ENCODE measurements at places on chromosomes 13 and 19. TPM values are rescaled to one million over a fixed set of nuclear protein-coding genes. Genes with fewer than 3 reads are reported as not detected.

Gene CYP4F2
- total RNA-seq, result not detected

Gene FOXA3
- total RNA-seq, result 0.60 TPM

Gene ZNF254
- 8.7 TPM for total RNA-seq

Gene KLF1
- 0.62 TPM for total RNA-seq

Gene ZNF865
- total RNA-seq, result 13.5 TPM

Gene CELF5
- total RNA-seq, result 0.18 TPM

DNA sequence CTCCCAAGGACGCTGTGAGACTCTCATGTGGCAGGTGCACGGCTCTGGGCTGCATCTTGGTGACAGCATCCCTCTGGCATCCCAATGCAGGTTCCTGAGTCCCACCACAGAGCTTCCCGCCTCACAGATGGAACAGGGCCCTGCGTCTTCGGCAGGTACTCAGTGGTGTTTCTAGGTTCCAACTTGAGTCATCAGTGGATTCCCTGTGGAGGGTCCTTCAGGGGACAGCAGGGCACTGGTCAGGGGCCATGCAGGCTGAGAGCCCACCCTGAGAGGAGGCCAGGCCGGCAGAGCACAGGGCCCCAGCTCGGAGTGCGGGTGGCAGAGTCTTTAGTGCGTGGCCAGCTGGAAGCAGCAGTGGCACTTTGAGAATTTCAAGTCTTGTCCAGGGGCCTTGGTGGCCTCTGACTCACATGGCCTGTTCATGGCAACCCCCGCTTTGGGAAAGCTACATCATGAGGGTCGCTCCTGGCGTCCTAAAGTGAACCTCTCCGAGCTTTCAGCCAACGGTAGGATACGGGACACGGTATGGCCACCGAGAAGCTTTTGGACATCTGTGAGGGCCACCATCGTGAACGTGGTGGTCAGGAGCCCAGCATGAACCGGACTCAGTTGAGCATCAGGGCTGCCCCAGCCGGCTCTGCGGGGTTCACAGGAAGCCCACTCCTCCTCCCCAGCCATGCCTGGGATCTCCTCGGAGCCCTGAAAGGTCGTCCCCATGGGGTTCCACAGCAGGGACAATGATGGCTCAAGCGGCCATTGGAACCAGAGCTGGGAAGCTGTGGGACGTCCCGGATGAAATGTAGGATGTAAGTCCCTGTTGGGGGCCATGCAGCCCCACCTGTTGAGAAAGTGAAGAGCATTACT is 72.0 kb upstream of the MCF2L start:
- H3K27ac ChIP-seq, result no peak overlapping the region
- no peaks in the 10 kb centered on the region for H3K36me3 ChIP-seq
- no peak overlapping the region for H3K4me3 ChIP-seq
- no peaks in the 10 kb centered on the region for H3K4me1 ChIP-seq
- DNase-seq, result no peak
- H3K27me3 ChIP-seq, result peaks cover 25% of the 10 kb centered on the region

- no peaks in the 10 kb centered on the region for H3K36me3 ChIP-seq
- no peaks in the 10 kb centered on the region for H3K27me3 ChIP-seq
- DNase-seq, result no peak
- no peaks in the 10 kb centered on the region for H3K4me1 ChIP-seq
- no peak overlapping the region for H3K27ac ChIP-seq
Measured at GRCh38 chr13:67410645-67411044, 180.5 kb upstream of the PCDH9 start.

DNA sequence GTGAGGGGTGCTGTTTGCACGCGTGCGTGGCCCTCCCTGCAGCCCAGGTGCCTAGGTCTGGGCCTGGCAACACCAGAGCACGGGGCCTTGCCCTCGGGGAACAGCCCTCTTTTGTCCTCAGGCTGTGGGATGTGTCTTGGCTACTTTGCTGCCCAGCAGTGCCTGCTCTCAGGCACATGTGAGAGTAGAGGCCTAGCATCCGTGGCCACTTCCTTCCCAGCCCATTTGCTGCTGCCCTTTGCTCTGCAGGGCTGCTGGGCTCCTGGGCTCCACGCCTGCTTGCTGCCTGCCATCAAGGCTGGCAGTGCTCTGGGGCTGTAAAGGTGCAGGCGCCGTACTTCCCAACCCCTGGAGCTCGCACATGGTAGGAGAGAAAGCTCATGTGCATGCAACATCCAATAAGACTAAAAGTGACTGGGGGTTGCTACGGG is 46.6 kb downstream of the CAPN12 start:
- no peak overlapping the region for H3K4me3 ChIP-seq
- no peak for DNase-seq
- peaks cover 55% of the 10 kb centered on the region for H3K4me1 ChIP-seq
- no peak overlapping the region for H3K27ac ChIP-seq
- peaks cover 24% of the 10 kb centered on the region for H3K36me3 ChIP-seq
- H3K27me3 ChIP-seq, result no peaks in the 10 kb centered on the region

DNA sequence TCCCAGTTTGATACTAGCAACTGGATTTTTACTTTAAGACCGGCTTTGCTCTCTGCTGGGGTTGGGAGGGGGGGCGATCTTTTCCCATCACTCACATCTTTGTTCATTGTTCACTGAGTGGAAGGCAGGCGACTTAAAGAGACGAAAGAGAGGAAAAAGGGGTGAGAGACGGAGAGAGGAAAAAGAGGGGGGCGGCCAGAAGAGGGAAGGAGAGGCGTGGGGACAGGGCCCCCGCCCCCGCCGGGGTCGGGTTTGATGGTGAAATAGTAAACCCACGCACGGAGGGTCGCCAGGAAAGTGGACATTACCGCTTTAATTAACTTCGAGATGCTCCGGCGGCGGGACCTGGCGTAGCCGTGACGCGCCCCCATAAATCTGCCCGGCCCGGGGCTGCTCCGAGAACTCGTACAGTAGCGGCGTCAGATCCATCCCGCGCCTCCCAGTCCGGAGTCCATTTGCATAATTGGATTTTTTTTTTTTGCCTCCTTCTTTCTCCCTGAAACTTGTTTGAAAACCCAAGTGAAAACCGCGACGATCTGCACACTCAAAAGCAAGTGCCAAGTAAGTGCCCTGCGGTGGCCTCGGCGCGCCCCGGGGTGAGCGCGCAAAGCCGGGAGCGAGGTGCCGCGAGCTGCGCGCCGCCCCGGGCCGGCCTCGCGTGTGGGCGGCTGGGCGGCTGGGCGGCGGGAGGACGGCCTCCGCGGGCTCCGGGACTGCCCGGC is 143.9 kb upstream of the ZNF536 start:
- H3K36me3 ChIP-seq, result no peaks in the 10 kb centered on the region
- DNase-seq, result no peak
- H3K4me1 ChIP-seq, result peaks cover 24% of the 10 kb centered on the region
- H3K27ac ChIP-seq, result no peak overlapping the region

DNA sequence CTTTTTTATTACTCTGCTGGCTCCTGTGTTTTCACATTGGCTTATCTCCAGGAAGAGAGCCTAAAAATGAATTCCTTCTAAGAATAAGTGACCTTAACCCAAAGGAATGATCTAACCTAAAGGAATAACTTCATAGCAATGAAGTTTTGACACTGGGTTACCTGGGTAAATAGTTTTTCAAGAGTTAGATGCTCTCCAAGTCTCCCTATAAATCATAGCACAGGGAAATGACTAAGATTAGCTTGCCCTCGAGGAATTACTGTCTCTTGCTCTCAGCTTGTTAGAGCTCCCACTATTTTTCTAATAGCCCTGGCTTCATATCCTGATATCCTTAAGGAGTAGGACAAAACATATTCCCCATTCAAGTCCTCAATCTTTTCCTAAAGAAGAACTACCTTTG is 66.3 kb downstream of the SPRY2 start:
- no peak overlapping the region for H3K27ac ChIP-seq
- no peaks in the 10 kb centered on the region for H3K27me3 ChIP-seq
- H3K36me3 ChIP-seq, result no peaks in the 10 kb centered on the region
- no peak overlapping the region for H3K4me3 ChIP-seq

DNA sequence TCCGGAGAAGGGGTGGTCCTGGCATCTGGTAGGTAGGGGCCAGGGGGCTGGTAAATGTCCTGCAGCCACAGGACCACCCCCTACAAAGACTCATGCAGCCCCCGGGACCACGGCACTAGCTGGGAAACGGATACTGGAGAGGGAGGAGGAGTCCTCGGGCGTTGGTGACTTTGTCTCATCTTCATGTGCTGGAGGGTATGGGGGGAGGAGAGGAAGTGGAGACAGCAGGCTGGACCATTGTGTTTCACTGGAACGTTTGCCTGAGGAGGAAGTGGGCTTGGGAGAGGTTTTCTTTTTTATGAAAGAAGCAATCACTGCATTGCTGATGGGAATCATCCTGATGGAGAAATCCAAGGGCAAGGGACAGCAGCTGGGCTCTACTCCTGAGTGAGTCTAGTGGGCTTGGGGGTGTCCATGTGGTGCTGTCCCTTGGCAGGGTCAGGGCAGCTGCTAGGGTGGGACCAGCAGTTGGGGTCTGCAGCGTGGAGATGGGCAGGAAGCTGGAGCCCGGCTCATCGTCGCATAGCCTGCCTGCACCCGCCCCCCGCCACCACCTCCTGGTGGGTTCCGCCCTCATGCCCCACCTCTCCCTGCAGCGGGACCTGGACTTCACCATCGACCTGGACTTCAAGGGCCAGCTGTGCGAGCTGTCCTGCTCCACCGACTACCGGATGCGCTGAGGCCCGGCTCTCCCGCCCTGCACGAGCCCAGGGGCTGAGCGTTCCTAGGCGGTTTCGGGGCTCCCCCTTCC is 1.7 kb upstream of the ADM5 start:
- peaks cover 60% of the 10 kb centered on the region for H3K36me3 ChIP-seq
- DNase-seq, result no peak
- H3K4me3 ChIP-seq, result no peak overlapping the region
- H3K27ac ChIP-seq, result no peak overlapping the region
- peaks cover 12% of the 10 kb centered on the region for H3K4me1 ChIP-seq

DNA sequence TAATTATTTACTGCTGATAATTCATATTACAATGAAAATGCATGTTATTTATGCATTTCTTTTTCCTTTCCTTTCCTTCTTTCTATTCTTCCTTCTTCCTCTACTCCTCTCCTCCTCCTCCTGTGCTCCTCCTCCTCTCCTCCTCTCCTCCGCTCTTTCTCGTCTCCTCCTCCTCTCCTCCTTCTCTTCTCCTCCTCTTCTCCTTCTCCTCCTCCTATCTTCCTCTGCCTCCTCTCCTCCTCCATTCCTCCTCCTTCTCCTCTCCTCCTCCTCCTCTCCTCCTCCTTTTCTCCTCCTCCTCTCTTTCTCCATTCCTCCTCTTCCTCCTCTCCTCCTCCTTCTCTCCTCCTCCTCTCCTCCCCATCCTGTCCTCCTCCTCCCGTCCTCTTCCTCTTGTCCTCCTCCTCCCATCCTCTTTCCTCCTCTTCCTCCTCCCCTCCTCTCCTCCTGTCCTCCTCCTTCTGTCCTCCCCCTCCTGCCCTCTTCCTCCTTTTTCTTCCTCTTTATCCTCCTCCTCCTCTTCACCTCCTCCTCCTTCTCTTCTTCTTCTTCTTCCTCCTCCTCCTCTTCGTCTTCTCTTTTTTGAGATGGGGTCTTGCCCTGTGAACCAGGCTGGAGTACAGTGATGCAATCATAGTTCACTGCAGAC is 14.7 kb downstream of the ADGRE2 start:
- H3K4me3 ChIP-seq, result no peak overlapping the region
- H3K4me1 ChIP-seq, result no peaks in the 10 kb centered on the region
- H3K27ac ChIP-seq, result no peak overlapping the region
- no peaks in the 10 kb centered on the region for H3K27me3 ChIP-seq

- DNase-seq, result no peak
- H3K36me3 ChIP-seq, result peaks cover 9% of the 10 kb centered on the region
- no peaks in the 10 kb centered on the region for H3K27me3 ChIP-seq
- peak overlapping the region; percentile 60 for H3K27ac ChIP-seq
Measured at GRCh38 chr13:40596484-40596883, 70.0 kb downstream of the FOXO1 start.

- H3K4me3 ChIP-seq, result no peak overlapping the region
- no peaks in the 10 kb centered on the region for H3K4me1 ChIP-seq
- peaks cover 8% of the 10 kb centered on the region for H3K27me3 ChIP-seq
- no peak for DNase-seq
Measured at GRCh38 chr19:38985262-38985661, 9.7 kb upstream of the FBXO17 start.

- H3K4me3 ChIP-seq, result peak overlapping the region; percentile 97
- no peaks in the 10 kb centered on the region for H3K27me3 ChIP-seq
- peaks cover 13% of the 10 kb centered on the region for H3K36me3 ChIP-seq
- H3K4me1 ChIP-seq, result peaks cover 38% of the 10 kb centered on the region
Measured at GRCh38 chr13:28138756-28139470, 568 bp downstream of the PAN3 start.

GRCh38 chr13:76741624-76742023 is 144.6 kb downstream of the KCTD12 start:
- H3K27me3 ChIP-seq, result peaks cover 6% of the 10 kb centered on the region
- no peak overlapping the region for H3K27ac ChIP-seq
- no peaks in the 10 kb centered on the region for H3K36me3 ChIP-seq
- peaks cover 4% of the 10 kb centered on the region for H3K4me1 ChIP-seq

DNA sequence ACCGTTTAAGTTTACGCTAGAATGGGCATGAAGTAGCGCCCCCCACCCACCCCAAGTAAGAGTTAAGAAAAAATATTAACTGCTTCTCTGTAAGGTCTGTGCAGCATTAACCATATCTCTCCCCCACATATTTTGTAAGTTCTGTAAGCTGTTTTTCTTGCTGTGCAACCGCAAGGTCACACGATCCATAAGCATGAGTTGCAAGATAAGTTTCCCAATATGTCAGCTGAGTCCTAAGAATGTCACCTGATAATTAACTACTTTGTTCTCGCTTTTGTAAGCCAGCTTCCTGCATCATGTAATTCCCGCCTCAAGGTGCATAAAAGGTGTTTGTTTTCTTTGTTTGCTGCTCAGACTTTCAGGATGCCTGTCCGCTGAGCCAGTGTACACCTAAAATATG is 187.0 kb downstream of the MYO16 start:
- no peaks in the 10 kb centered on the region for H3K4me1 ChIP-seq
- no peak for DNase-seq
- H3K27ac ChIP-seq, result no peak overlapping the region
- no peak overlapping the region for H3K4me3 ChIP-seq

GRCh38 chr13:51913421-51914136 is 51.8 kb downstream of the CCDC70 start:
- no peaks in the 10 kb centered on the region for H3K36me3 ChIP-seq
- peaks cover 34% of the 10 kb centered on the region for H3K4me1 ChIP-seq
- no peak for DNase-seq
- no peak overlapping the region for H3K4me3 ChIP-seq

- H3K4me3 ChIP-seq, result no peak overlapping the region
- H3K27ac ChIP-seq, result no peak overlapping the region
- peaks cover 2% of the 10 kb centered on the region for H3K4me1 ChIP-seq
- no peaks in the 10 kb centered on the region for H3K36me3 ChIP-seq
Measured at GRCh38 chr19:13712767-13713201, 51.5 kb upstream of the MRI1 start.

- H3K4me1 ChIP-seq, result peaks cover 51% of the 10 kb centered on the region
- peaks cover 2% of the 10 kb centered on the region for H3K27me3 ChIP-seq
- H3K4me3 ChIP-seq, result no peak overlapping the region
- no peak for DNase-seq
Measured at GRCh38 chr13:97215325-97215724, 6.8 kb upstream of the MBNL2 start.

DNA sequence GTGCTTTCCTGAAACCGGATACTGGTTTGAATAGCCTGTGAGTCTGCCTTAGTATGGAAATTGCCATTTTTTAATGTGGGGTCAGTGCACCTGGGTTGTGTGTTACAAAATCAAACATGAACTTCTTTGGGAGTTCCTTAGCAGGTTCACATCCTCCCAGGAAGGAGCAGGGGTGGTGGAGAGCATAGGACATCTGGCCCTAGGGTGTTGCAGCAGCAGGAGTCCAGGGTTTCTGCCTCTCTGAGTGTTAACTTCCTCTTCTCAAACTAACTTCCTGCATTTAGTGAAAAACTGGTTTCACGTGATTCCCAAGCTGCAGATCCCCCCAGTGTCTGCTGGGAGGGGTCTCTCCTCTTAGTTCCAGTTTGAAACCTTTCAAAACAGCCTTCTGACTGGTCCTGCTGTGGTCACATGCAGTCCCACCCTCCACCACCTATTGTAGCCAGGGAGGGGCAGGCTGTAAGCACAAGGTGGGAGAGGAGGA is 7.2 kb downstream of the RNASEH2B start:
- no peak for DNase-seq
- H3K4me1 ChIP-seq, result peaks cover 61% of the 10 kb centered on the region
- no peak overlapping the region for H3K4me3 ChIP-seq
- H3K27me3 ChIP-seq, result no peaks in the 10 kb centered on the region
- H3K36me3 ChIP-seq, result peaks cover 55% of the 10 kb centered on the region
